ENCODE measurements at places on chromosomes 4 and X. TPM values are rescaled to one million over a fixed set of nuclear protein-coding genes. Genes with fewer than 3 reads are reported as not detected.

Gene PARM1
- under 0.01 TPM for total RNA-seq

Gene RNF212
- total RNA-seq: 7.1 TPM

Gene BEX5
- not detected for total RNA-seq

Gene CCDC160
- total RNA-seq: 0.36 TPM

Gene FAM236A
- not detected for total RNA-seq

Gene RASL11B
- total RNA-seq: under 0.01 TPM

Gene NOX1
- not detected for total RNA-seq

Gene VSIG4
- 0.72 TPM for total RNA-seq

DNA sequence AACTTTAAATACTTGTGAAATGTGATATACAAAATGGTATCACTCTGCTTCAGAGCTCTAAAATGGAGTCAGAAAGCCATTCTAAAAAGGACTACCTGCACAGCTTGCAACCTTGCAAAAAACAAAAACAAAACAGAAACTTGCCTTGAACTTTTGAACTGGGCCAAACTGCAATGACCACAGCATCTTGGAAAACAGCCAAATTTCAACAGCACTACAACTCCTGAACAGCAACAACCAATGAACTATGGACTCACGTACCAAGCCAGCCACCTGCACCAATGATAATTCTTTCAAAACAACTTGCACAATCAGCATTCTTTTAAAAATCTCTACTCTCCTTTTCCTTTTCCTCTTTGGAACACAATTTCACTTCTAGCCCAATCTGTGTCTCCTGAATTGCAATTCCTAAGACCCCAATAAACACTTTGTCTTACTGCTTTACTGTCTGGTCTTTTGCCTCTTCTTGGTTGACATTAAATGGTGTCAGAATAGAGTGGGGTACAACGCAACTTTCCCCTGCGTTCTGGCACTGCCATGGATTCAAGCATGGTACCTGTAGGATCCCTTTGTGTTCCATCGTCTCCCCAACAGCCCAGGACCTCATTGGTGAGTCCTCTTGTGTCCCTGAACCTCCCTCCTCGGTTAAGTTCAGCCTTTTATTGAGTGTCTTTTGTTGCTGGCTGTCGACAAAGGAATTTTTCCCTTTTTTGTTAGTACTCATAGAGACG lies 35.7 kb upstream of the FMR1 start:
- no peaks in the 10 kb centered on the region for H3K4me1 ChIP-seq
- no peaks in the 10 kb centered on the region for H3K36me3 ChIP-seq
- no peak overlapping the region for H3K4me3 ChIP-seq

DNA sequence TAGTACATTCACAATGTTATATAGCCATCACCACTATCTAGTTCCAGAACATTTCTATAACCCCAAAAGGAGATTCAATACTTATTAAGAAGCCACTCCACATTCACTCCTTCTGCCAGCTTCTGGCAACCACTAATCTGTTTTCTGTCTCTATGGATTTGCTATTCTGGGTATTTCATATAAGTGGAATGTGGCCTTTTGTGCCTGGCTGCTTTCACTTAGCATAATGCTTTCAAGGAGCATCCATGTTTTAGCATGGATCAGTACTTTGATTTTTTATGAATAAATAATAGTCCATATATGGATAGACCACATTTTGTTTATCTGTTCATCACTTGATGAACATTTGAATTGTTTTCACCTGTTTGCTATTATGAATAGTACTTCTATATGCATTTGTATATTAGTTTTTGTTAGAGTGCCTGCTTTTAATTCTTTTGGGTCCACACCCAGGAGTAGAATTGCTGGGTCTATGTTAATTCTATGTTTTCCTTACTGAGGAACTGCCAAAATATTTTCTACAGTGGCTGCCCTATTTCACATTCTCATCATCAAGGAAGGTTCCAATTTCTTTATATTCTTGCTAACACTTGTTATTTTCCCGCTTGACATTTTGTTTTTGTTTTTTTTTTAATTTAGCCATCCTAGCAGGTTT lies 16.6 kb upstream of the SMIM9 start:
- H3K4me3 ChIP-seq: no peak overlapping the region
- no peak for DNase-seq
- no peaks in the 10 kb centered on the region for H3K27me3 ChIP-seq
- no peak overlapping the region for H3K27ac ChIP-seq

- DNase-seq: no peak
- no peaks in the 10 kb centered on the region for H3K36me3 ChIP-seq
- H3K27me3 ChIP-seq: peaks cover 7% of the 10 kb centered on the region
- H3K4me3 ChIP-seq: no peak overlapping the region
- no peak overlapping the region for H3K27ac ChIP-seq
Measured at GRCh38 chrX:15522464-15522863, 21.9 kb downstream of the BMX start.

DNA sequence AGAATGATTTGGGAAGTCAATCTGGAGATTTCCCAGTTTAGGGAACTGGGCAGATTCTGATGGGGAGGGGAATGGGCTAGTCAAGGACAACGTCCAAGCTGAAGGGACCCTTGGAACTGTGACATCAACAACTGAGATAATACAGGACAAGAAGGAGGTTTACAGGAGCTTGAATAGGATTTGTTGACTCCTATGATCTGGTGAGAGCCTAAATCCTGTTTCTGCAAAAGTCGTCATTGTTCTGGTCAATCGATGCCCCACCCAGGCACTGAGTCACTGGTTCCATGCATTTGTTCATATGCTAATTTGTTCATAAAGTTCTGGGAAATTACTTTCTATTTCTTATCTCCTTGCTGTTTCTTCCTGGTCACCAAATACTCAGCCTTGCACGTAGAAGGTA lies 15.3 kb upstream of the PDGFRA start:
- no peaks in the 10 kb centered on the region for H3K27me3 ChIP-seq
- no peak overlapping the region for H3K27ac ChIP-seq
- DNase-seq: no peak
- no peak overlapping the region for H3K4me3 ChIP-seq
- H3K36me3 ChIP-seq: no peaks in the 10 kb centered on the region

GRCh38 chr4:24007860-24008261 lies 118.0 kb upstream of the PPARGC1A start:
- no peak overlapping the region for H3K4me3 ChIP-seq
- no peaks in the 10 kb centered on the region for H3K4me1 ChIP-seq
- H3K27me3 ChIP-seq: no peaks in the 10 kb centered on the region
- DNase-seq: peak; percentile 3

DNA sequence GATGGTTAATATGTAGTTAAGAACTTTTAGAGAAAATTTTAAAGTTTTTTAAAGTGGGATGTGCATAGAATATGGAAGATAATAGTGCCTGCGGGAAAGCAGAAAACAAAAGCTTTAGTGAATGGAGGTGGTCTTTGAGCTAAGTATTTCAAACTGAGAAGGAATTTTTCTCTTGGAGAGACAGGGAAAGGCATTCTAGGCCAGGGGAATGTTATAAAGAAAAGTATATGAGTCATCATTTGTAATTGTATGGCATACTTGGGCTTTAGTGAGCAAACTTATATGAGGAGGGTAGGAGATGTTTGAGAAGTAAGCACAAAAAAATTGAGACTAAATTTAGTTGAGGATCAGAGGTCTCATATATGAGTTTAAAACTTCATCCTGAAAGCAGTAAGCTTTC lies 467.0 kb downstream of the PPARGC1A start:
- no peaks in the 10 kb centered on the region for H3K36me3 ChIP-seq
- DNase-seq: no peak
- H3K4me1 ChIP-seq: no peaks in the 10 kb centered on the region
- no peaks in the 10 kb centered on the region for H3K27me3 ChIP-seq
- no peak overlapping the region for H3K4me3 ChIP-seq

DNA sequence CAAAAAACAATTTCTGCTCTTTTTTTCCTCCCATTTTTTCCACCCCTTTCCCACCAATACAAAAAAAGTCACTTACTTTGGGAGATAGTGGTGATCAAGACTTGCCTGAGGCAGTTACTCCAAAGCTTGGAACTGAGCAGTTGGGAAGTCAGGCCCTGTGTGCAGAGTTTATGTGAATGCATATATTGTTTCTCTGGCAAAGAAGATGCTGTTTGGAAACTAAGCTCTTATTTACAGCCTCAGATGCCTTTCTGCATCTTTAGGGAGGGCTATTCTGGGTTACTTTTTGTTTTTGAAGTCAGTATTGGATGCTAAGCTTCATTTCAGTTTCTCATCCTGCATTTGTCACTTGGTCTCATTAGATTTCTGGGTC lies 136.3 kb downstream of the ZNF330 start:
- H3K36me3 ChIP-seq: no peaks in the 10 kb centered on the region
- no peak for DNase-seq
- peaks cover 11% of the 10 kb centered on the region for H3K4me1 ChIP-seq
- no peak overlapping the region for H3K27ac ChIP-seq
- no peaks in the 10 kb centered on the region for H3K27me3 ChIP-seq

GRCh38 chr4:130419211-130419975 lies 1323.4 kb downstream of the C4orf33 start:
- no peaks in the 10 kb centered on the region for H3K27me3 ChIP-seq
- no peak for DNase-seq
- H3K4me3 ChIP-seq: no peak overlapping the region
- no peaks in the 10 kb centered on the region for H3K36me3 ChIP-seq
- H3K4me1 ChIP-seq: no peaks in the 10 kb centered on the region

DNA sequence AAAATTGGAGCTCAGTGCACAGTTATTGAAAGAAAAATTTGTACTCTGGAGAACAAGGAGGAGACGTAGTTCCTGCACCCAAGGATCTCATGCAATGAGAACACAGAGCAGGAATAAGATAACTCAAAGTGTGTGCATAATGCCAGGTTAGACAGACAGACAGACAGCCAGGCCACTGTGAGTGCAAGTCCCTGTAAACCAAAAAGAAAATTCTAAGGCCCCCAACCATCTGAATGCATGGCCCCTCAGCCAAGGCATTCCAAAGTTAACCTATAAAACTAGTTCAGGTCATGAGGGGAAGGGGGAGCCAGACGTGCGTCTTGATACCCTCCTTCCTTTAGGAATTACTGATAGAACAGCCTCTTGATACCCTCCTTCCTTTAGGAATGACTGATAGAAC lies 94.5 kb upstream of the ENPP6 start:
- no peak overlapping the region for H3K4me3 ChIP-seq
- no peaks in the 10 kb centered on the region for H3K36me3 ChIP-seq
- H3K27ac ChIP-seq: no peak overlapping the region
- no peaks in the 10 kb centered on the region for H3K27me3 ChIP-seq

DNA sequence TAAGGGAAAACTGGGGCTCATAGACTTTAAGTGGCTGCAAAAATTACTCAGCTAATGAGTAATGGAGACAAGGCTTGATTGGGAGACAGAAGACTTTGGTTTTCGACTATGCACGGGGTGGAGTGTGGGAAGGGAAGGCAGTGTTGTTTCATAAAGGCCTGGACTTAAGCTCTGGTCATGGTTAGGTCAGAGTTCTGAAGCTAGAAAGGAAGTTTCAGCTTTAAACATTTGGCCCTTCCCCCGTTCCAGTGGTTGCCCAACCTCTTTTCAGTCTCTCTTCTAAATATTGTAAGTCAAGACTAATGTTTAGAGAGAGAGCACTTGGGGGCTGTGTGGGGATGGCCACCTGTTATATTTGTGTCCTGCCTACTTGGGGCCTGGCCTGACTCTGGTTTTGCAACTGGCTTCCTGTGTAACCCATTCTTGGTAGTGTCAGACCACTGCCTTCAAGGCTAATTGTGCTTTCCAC lies 21.0 kb downstream of the MSN start:
- peak overlapping the region; percentile 76 for H3K27ac ChIP-seq
- peaks cover 4% of the 10 kb centered on the region for H3K36me3 ChIP-seq
- DNase-seq: no peak

DNA sequence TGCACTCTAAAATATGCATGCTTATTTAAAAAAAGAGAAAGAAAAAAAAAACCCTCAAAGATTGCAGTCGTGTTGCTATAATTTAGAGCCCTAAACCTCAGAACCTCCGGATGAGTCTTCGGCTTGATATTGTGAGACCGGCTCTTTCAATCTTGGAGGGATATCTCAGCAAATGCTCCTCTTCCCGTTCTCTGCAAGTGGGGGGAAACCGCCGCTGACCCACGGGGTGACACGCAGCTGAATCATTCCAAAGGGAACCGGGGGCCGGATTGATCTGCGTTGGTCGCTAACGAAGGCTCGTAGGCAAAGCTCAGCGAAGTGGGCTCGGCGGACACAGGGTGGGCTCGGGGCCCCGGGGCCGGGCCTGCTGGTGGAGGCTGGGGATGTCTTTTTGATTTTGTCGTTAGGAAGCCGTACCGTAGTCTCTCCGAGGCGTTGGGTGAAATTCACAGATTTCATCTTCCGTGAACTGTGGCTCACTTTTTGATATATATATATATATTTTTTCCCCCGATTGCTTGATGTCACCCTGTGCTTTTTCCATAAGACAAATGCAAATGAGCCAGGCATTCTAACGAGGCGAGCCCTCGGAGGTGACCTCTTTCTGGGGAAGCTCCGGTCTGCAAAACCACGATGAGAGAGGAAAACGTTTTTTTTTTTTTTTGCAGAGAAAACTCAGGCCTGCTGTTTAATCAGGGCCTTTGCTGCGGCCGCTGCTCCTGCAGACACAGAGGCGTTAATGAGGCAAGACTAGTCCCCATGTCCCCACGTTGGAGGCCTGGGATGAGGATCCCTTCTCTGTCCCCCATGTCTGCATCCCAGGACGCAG lies 110.7 kb upstream of the PPP2R3B start:
- DNase-seq: no peak
- H3K27ac ChIP-seq: no peak overlapping the region
- H3K4me3 ChIP-seq: no peak overlapping the region

GRCh38 chr4:169987327-169988228 lies 38.6 kb downstream of the MFAP3L start:
- no peaks in the 10 kb centered on the region for H3K27me3 ChIP-seq
- DNase-seq: no peak
- no peaks in the 10 kb centered on the region for H3K36me3 ChIP-seq
- H3K27ac ChIP-seq: no peak overlapping the region

DNA sequence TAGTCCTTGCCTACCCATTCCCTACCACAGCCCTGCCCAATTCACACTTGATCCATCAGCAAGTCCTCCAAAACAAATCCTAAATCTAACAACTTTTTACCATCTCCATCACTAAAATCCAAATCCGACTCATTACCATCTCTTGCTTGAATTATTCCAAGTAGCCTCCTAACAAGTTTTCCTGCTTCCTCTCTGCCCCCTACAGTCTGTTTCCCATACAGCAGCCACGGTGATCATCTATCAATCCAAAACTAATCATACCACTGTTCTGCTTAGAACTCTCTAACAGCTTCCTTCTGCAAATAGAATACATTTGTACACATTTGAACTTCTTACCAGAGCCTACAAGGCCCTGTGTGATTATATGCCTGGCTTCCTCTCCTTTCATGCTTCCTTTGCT lies 133.0 kb downstream of the SHROOM4 start:
- DNase-seq: no peak
- H3K27ac ChIP-seq: no peak overlapping the region
- no peaks in the 10 kb centered on the region for H3K4me1 ChIP-seq
- no peaks in the 10 kb centered on the region for H3K36me3 ChIP-seq

DNA sequence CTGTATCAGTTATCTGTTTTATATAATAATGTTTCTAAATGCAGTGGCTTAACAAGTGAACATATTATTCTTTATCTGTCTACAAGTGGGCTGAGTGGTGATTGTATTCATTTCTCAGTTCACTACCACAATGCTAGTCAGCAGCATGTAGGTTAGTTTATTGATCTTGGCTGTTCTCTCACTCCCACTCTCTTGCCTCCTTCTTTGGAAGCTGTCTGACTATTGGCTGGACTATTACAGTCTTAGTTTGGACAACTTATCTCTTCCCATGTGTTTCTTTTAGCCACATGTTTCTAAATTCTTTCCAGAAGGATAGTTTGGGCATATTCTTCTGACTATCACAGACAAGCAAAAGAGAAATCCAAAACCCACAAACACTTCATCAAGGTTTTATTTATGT lies 459.5 kb upstream of the AGA start:
- no peaks in the 10 kb centered on the region for H3K36me3 ChIP-seq
- H3K4me3 ChIP-seq: no peak overlapping the region
- DNase-seq: no peak
- H3K27me3 ChIP-seq: no peaks in the 10 kb centered on the region
- no peaks in the 10 kb centered on the region for H3K4me1 ChIP-seq
- no peak overlapping the region for H3K27ac ChIP-seq
